ENCODE measurements at places on chromosomes 3 and 15.

- peak; percentile 85 for DNase-seq
Observed at GRCh38 chr3:94336046-94336753, 273.3 kb downstream of the NSUN3 start.

- DNase-seq, result no peak
Observed at GRCh38 chr3:111325160-111325718, 216.8 kb upstream of the CD96 start.

GRCh38 chr15:73584699-73585420 lies 48.3 kb downstream of the NPTN start:
- DNase-seq, result peak; percentile 67

DNA sequence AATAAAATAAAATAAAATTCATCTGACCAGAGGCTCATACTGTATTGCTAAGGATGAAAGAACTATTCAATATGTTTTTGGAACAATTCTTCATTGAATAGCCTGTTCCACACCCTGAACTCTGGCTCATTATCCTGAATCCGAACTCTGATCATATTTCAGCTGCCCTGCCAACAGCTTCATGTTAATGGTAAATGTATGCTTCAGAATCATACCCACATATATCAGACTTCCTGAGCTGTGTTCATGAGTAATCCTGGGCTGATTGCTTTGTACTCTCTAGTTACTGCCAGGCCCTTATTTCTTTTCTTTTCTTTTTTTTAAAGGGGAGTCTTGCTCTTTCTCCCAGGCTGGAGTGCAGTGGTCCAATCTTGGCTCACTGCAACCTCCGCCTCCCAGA lies 11.8 kb downstream of the INO80 start:
- DNase-seq, result peak; percentile 66

- DNase-seq, result no peak
Observed at GRCh38 chr3:105523501-105523900, 156.8 kb downstream of the ALCAM start.

GRCh38 chr3:21435871-21436270 lies 315.1 kb downstream of the ZNF385D start:
- peak; percentile 86 for DNase-seq

DNA sequence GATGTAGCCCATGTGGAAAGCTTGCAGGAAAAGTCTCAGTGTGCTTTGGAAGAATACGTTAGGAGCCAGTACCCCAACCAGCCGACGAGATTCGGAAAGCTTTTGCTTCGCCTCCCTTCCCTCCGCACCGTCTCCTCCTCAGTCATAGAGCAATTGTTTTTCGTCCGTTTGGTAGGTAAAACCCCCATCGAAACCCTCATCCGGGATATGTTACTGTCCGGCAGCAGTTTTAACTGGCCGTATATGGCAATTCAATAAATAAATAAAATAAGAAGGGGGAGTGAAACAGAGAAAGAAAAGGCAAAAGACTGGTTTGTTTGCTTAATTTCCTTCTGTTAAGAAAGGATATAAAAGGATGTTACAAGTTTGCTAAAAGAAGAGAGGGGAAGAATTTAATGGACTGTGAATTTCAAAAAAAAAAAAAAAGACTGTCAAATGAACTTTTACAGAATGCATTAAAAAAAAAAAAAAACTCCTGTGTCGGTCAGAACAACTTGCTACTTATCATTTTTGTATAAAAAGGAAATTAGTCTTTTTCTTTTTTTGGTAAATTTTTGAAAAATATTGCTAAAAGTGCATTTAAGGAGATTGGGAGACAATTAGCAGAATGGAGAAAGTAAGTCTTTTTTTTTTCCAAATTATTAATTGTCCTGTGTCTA lies 7.0 kb downstream of the NR2F2 start:
- DNase-seq, result peak; percentile 13

DNA sequence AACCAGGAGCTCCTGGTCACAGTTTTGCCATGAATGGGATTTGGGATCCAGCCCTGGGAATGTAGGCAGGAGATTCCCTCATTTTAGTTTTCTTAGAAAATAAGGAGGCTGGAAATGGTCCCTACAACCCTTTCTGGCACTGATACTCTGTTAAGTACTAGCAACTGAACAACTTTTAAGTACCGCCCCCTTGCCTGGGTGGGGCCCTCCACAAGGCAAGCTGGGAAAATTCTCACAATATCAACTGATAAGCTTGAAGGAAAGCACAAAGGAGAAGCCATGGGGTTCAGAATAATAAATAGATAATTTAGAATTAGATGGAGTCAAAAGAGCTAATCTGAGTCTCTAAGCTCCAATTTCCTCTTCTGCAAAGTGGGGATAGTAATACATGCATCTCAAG lies 4.2 kb upstream of the DGKG start:
- no peak for DNase-seq

- no peak for DNase-seq
Observed at GRCh38 chr3:67678665-67679064, 24.3 kb upstream of the SUCLG2 start.

DNA sequence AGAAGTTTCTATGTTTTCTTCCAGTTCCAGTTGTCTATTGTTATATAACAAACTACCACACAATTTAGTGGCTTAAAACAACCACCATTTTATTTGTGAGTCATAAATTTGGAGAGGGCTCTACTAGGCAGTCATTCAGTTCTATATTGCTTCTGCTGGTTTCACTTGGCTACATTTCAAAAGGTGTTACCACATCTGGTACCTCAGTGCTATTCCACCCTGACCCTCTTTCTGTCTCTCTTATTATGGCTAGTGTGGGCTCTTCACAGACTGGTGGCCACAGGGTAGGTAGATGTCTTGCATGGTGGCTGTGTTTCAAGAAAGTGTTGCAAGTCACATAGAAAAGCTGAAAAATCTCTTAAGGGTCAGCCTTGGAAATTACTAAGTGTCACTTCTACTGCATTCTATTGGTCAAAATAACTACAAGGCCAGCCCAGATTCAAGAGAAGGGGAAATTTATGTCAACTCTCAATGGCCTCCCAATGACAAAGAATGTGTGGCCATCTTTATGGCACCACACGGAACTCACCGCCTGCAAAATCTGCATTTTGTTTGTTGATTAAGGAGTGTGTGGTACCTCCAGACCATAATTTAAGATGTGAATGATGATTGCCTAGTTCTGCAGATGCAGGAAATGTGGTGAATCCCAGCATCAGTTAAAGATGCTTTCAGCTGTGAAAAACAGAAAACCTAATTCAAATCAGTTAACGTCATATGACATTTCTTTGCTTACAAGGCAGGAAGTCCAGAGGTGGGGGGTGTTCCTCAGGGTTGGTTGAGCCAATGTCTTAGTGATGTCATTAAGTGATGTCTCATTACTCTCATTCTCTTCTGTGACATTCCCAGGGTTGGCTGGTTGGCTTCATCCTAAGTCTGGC lies 105.8 kb upstream of the RASGRP1 start:
- DNase-seq, result no peak

DNA sequence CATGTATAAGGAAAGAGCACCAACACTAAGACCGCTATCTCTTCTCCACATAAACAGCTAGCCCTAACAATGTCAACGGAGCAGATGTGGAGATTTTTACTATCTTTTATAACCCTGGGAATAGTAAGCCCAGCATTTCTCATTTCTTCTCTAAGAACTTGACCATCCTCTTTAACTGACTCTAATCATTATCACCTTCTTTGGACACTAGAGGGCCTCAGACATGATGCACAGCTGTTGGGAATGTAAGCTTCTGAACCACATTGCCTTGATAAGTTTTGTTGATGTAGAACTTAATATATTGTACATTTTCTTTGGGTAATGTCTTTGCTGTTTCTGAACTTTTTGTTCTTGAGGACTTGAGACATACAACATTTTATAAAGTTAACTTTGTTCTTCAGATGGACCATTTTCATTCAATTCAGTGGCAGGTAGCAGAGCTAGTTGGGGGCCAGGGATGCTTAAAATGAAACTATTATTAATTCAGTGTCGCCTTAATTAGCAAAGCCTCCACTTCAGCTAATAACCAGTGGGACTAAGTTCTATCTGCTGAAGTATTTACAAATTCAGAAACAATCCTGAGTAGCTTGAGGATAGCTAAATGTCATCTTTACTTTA lies 9.6 kb upstream of the TAGLN3 start:
- peak; percentile 91 for DNase-seq

DNA sequence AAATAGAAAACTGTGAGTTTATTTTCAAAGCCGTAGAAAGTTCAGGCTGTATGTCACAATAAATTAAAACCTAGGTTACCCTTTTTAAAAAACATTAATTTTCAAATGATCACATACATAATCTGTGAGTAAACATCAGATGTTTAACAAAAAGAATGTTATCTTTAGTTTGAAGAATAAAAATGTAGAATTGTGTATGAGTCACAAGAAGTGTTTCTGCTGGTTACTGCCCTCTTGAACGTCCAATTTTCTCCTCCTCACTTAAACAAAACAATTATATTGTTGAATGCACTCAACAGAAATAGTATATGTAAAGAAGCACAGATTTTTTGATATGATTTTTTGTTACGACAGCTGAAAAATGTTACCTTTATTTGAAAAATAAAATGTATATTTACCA lies 855.1 kb downstream of the ROBO1 start:
- no peak for DNase-seq

- no peak for DNase-seq
Observed at GRCh38 chr3:62873451-62873760, 1.8 kb downstream of the CADPS start.

DNA sequence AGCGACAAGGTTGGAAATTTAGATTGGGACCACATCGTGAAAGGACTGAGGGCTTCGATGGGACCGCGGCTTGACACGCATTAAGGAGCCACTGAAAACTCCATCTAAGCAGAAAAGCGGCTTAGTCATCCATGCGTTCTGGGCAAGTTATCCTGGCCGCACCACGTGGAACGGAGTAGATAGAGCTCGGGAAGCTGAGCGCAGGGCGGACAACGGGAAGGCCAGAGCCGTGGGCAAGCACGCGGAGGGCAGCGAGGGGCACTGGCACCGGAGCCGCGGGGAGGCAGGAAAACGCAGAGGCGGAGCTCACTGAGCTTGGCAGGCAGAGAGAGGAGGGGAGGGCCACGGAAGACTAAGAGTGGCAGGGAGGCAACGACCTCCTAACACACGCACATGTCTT lies 61.3 kb upstream of the VGLL4 start:
- no peak for DNase-seq

- DNase-seq, result no peak
Observed at GRCh38 chr3:66620296-66620695, 119.5 kb upstream of the LRIG1 start.

- DNase-seq, result no peak
Observed at GRCh38 chr3:54126551-54126950, 4.2 kb downstream of the CACNA2D3 start.

GRCh38 chr15:28944286-28944685 lies 58.5 kb downstream of the APBA2 start:
- no peak for DNase-seq

GRCh38 chr3:188064831-188065493 lies 89.0 kb upstream of the LPP start:
- peak; percentile 78 for DNase-seq

DNA sequence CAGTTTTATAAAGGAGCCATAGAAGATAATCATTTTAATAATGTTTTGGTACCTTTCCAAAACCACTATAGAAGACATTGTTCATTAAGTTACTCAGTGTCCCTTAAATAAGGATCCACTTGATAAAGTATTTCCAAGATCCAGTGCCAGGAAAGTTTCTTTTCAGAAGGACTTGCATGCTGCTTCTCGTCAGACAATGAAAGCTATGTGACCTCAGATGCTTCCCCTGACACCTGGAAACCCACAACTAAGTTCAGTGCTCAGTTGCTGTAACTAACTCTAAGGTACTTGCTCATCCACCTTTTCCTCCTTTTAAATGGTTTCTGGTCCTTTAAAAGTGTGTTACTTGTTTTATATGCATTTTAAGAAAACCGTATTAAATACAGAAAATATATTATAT lies 7.3 kb downstream of the SSR3 start:
- peak; percentile 88 for DNase-seq

GRCh38 chr15:42595626-42596240 lies 20.3 kb downstream of the STARD9 start:
- DNase-seq, result peak; percentile 30

All from choroid plexus epithelial cell (primary cell).